ENCODE measurements at places on chromosomes 1 and 21.

- peak; percentile 19 for DNase-seq
These were observed 38.5 kb downstream of the MSTO1 start for GRCh38 chr1:155648207-155649147.

- no peak for DNase-seq
These were observed 204.1 kb downstream of the GABPA start for GRCh38 chr21:25938658-25939395.

DNA sequence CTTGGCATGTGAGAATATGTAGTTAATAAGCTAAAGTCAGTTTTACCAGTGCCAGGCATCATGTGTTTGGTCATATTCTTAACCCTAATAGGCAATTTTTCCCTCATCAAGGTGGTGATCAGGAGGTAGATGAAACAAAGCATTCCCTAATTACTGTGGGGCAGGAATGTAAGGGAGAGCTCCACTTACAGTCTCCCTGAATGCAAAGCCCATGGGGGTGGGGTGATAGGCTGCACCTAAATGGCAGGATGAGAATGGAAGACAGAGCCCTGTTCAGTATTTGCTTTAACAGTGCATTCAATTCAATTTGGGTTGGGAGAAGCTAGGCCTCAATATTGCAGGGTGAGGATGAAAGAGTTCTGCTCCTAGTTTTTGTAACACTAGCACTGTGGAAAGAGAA, 23.4 kb downstream of the ZNF678 start:
- DNase-seq: no peak

DNA sequence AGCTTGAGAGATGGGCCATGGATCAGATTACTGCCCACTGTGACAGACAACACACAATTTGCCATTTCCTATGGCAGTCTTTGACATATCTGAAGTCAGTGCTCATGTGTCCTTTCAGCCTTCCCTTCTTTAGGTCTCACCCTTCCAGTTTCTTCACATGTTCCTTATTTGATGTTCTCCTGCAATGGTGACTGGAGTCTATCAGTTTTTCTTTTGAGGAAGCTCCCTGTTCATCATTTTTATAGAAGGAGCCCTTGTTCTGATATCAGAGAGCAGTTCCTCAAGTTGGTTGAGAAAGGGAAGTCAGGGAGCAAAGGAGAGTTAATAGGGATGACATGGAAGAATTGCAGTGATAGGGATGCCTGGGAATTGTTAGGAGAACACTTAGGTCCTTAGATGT, 42.2 kb downstream of the DISC1 start:
- no peak for DNase-seq

- DNase-seq: no peak
These were observed 127.3 kb downstream of the HHAT start for GRCh38 chr1:210455840-210456603.

DNA sequence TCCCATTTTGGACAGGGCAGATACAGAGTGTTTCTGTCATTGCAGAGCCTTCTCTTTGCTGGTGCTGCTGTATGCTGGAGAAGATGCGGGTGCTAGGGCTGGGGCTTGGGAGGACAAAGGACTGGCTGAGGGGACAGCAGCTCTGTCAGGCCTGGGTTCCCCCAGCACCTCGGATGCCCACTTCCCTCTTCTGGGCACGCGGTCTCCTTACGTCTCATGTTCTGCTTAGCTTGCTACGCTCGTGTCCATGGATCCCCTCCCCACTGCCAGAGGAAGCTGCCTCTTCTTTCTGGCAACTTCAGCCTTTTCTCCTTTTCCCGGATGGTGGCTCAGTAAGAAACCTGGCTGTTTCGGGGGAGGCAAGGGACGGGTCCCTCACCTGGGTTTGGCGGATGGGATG, 75.7 kb downstream of the ARHGEF10L start:
- no peak for DNase-seq

DNA sequence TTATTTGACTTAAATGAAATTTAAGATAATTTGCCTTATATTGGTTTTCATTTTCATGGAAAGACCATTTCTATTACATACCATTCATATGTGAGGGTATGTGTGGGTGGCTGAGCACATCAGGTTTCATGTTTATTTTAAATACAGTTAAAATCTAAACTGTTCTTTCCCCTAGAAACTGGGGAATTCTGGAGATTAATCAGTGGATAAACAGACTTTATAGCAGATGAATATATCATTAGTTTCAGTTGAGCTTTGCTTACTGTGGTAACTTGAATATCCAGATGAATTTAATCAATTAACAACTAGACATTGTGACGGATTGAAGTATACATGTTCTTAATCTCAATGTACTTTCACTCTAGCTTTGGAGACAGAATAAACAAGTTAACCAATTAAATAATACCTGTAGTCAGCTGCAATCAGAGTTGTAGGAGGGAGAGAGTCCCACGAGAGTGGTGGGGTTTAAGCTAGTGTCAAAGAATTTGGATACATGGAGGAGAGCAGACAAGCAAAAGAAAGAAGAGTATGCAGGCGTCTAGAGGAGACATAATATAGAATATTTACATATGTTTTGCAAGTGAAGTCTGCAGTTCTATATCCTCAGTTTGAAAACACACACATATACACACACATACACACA, 97.6 kb downstream of the PDE4B start:
- DNase-seq: no peak

GRCh38 chr1:210650403-210650802, 321.7 kb downstream of the HHAT start:
- no peak for DNase-seq

- no peak for DNase-seq
These were observed 432 bp downstream of the EPHB2 start for GRCh38 chr1:22711071-22711470.

DNA sequence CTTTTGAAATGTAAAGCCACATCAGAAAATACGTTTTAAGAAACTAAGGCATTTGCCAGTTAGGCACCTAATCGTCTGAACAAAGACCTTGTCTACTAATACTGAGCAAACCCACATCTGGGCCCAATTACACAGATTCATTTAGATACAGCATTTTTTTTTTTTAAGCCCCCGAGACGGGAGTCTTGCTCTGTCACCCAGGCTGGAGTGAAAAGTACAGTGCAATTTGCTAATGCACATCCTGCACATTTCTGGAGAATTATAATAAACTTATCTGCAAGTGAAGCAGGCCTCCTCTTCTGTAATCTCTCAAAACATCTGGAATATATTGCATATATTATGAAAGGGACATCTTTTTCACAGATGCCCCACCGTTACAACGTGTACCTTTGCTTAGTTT, 3.3 kb downstream of the RSRP1 start:
- no peak for DNase-seq

DNA sequence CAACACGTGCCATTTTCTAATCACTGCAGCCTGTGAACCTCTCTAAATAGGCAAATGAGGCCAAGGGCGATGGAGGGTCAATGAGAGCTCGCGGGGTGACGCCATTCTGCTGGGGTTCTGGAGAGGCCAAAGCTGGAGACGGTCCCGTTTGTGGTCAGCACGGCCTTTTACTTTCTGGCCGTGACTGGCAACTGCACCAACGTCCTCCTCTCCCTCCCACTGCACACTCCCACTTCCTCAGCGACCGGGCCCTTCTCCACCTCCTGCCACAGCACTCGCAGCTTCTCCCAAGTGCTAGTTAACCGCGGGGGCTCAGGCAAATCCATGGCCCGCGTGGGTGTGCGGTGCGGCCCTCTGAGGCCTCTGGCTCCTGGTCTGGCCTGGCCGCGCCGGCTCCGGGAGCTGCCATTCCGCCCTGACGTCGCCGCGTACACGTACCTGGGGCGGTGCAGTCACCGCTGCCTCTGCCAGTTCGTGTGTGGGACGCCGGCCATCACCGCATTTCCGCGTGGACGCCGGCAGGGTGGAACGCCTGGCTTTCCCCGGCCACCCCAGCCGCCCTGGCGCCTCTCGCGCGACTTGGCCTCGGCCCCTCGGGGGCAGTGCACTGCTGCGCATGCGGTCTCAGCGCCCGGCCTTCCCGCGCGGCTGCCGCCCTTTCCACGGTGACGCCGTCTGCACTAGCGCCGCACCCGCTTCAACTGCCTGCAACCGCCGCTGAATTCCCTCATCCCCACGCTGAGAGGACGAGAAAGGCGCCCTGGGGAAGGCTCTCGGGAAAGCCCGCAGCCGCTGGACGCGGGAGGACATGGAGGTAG, 18.2 kb downstream of the OR2C3 start:
- DNase-seq: no peak

DNA sequence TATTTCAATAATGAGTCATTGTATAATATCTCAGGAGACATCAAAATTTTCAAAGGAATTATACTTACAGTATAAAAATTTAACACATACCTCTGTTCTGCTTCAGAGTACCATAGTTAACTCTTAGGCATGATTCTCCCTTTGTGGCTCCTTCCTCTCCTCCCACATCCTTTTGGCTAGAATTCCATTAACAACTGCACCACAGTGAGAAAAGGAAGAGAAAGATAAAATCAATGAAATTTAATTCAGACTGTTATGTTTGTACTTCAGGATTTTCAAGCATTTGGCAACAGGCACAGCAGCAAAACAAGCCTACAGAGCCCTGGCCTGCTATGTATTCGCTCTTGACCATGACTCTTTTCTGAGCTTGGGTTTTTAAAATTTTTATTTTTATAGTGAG, 57.2 kb upstream of the SGIP1 start:
- no peak for DNase-seq

GRCh38 chr1:114145504-114146151, 8.0 kb downstream of the SYT6 start:
- DNase-seq: no peak

- no peak for DNase-seq
These were observed 2.0 kb downstream of the QSOX1 start for GRCh38 chr1:180156631-180157091.

DNA sequence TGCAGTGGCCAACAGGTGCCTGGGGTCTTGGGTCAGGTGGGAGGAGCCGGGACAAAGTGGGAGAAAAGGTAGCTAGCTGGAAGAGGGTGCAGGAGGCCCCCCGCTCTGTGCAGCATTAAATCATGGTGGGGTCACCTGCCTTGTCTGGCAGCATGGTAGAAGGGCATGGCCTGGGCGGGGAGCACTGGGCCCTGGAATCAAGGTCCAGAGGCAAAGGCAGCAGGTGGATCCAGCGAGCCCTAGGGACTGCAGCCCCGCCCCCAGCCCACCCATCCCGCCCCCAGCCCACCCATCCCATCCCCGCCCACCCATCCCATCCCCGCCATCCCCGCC, 16.7 kb upstream of the TTLL10 start:
- no peak for DNase-seq

DNA sequence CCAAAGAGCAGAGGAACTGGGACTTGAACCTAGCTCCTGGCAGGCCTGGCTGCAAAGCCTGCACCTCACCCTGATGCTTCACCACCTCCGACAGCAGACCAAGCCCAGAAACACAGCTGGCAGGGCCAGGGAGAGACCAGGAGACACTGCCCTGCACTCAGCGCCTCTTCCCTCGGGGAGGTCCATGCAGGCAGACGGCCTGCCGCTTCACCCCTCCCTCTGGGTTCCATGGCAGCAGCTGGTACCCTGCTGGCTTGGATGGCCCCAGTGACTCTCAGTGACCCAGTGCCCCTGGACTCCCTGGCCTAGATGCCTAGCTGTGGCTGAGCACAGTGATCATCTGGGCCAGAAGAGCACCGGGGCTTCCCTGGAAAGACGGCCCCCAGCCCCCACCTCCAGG, 65.3 kb upstream of the TARDBP start:
- no peak for DNase-seq

- no peak for DNase-seq
These were observed 897 bp downstream of the SLC25A24 start for GRCh38 chr1:108199201-108199691.

- DNase-seq: no peak
These were observed 13.2 kb upstream of the ZMYM4 start for GRCh38 chr1:35255276-35255675.

DNA sequence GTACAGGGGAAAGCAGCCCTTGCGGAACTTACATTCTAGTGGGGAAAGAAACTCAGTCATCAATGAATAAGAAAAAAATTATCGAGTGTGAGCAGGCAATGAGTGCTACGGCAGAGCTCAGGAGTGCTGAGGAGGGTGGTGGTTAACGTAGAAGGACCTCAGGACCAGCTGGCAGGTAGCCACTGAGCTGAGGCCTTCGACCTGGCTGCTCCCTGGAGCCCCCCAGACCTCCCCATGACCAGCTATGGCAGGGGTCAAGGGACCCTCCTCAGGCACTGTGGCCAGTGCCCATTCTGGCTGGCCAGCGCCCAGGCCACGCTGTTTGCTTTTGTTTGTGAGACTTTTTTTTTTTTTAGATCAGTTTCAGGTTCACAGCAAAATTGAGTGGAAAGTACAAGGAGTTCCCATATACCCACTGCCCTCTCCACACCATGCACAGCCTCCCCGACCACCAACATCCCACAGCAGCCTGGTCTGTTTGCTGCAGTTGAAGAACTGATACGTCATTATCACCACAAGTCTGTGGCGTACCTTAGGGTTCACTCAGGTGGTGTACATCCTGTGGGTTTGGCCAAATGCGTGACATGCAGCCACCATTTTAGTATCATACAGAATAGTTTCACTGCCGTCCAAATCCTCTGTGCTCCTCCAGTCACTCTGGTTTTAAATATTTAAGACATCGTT, 11.8 kb upstream of the TTC22 start:
- DNase-seq: no peak

DNA sequence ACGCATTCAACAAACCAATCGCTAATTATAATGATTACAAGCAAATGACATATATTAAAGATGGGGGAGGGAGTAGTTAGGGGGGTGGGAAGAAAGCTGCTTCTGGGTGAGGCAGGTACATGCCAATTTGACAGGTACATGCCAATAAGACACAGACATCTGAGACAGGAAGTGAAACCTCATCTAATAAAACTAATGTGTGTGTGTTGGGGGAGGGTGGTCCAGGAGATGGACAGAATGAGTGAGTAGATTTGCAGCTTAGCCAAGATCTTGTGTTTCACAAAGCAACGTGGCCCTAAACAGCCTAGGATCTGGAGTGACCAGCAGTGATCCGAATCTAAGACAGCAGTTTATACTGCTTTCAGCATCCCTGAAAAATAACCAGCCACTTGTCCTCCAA, 10.8 kb downstream of the CFAP45 start:
- no peak for DNase-seq

GRCh38 chr1:65526049-65526556, 105.6 kb downstream of the LEPR start:
- DNase-seq: no peak

Measured in SIG-M5 (cell line).